ENCODE measurements at places on chromosomes 2 and 18. TPM values are rescaled to one million over a fixed set of nuclear protein-coding genes. Genes with fewer than 3 reads are reported as not detected.

The TUBB8B gene
- total RNA-seq = not detected

The CRIM1 gene
- total RNA-seq = 134 TPM

The AMER3 gene
- not detected for total RNA-seq

The POTEJ gene
- total RNA-seq = not detected

The CPLX4 gene
- not detected for total RNA-seq

The CROCC2 gene
- not detected for total RNA-seq

The C2orf66 gene
- total RNA-seq = 0.07 TPM

The CD8B2 gene
- not detected for total RNA-seq

The SNTG2 gene
- not detected for total RNA-seq

The CHRNA1 gene
- total RNA-seq = not detected

The GPR75 gene
- total RNA-seq = 1.5 TPM

The UGT1A8 gene
- not detected for total RNA-seq

The HRH4 gene
- not detected for total RNA-seq

The CBLN2 gene
- total RNA-seq = 0.06 TPM

The ZSCAN30 gene
- 0.58 TPM for total RNA-seq

The CHST10 gene
- total RNA-seq = 15.8 TPM

The RIT2 gene
- total RNA-seq = not detected

The CYTIP gene
- total RNA-seq = not detected

The BOLL gene
- not detected for total RNA-seq

The MEIS1 gene
- 1.5 TPM for total RNA-seq

The KLHL14 gene
- total RNA-seq = not detected

The SLC40A1 gene
- total RNA-seq = 3.8 TPM

The ABCB11 gene
- 0.02 TPM for total RNA-seq

The ACVR2A gene
- total RNA-seq = 4.3 TPM

The LCT gene
- 0.03 TPM for total RNA-seq

The DCDC2C gene
- 0.24 TPM for total RNA-seq

The MALL gene
- 158 TPM for total RNA-seq

The IWS1 gene
- 44.1 TPM for total RNA-seq

The RTKN gene
- 20.5 TPM for total RNA-seq

Measured in A549 treated with DMSO at 1 μM for 4 hours (cell line).